ENCODE measurements at places on chromosomes 7 and 10. TPM values are rescaled to one million over a fixed set of nuclear protein-coding genes. Genes with fewer than 3 reads are reported as not detected.

Gene ABI1
- 55.1 TPM for total RNA-seq

DNA sequence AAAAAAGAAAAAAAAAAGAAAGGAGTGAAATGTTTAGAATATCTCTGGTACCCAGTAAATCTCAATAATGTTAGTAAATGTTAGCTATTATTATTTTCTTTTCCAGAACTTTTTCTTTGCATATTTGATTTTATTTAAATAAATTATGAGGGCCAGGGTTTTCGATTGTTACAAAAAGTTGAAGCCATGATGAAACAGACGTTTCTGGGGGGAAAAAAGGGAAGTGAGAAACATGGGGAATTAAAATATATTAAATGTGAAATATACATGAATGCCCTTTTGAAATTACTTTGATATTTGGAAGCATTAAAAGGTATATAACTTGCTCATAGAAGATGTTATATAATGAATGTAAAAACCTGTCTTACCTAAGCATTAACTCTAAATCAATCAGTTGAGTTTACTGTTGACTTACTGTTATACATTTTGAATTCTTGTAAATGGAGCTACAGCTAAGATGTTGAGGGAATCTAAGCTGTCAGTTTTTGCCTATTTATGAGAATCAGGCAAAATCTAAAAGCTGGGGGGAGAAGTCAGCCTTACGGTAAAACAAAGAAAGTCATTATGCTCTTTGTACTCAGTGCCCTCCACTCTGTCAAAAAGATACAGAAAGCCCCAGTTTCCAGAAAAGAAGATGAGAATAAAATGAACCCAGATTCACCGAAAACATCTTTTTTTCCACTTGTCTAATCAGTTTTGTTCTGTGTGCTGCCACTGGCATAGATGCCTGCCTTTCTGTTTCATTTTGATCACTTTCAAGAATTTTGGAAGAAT is 30.0 kb upstream of the KDM7A start:
- H3K27me3 ChIP-seq: no peaks in the 10 kb centered on the region
- no peak overlapping the region for H3K4me3 ChIP-seq
- H3K27ac ChIP-seq: peak overlapping the region; percentile 34
- peaks cover 41% of the 10 kb centered on the region for H3K4me1 ChIP-seq
- peaks cover 17% of the 10 kb centered on the region for H3K36me3 ChIP-seq

DNA sequence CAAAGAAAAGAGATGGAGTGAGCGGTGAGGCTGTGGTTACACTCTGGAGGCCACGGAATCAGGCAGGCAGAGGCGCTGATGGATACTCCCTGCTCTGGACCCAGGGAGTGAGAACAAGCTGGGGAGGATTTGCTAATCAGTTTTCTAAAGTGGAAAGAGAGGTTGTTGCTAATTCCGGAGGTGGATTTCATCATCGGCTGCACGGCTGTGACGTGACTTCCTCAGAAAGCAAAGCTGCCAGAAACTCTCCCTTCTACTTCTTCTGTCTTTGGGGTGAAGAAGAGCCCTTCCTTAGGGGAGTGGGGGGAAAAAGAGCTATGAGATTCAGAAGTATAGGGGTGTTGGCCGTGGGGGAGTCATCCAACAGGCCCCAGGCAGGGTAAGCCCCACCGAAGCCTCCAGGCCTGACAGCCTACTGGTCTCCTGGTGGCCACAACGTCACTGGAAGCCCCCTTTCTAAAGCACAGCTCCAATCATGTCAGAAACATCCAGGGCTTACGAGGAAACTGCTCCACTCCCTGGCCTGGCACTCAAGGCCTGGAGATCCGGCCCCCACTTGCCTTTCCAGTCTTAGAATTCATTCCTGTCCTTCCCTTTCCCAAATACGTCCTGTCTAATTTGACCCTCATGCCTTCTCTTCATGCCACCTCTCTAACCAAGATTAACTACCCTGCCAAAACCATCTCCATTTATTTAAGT is 114.5 kb downstream of the HIP1 start:
- peaks cover 11% of the 10 kb centered on the region for H3K4me1 ChIP-seq
- DNase-seq: no peak
- H3K27me3 ChIP-seq: no peaks in the 10 kb centered on the region
- H3K36me3 ChIP-seq: peaks cover 6% of the 10 kb centered on the region
- no peak overlapping the region for H3K27ac ChIP-seq

DNA sequence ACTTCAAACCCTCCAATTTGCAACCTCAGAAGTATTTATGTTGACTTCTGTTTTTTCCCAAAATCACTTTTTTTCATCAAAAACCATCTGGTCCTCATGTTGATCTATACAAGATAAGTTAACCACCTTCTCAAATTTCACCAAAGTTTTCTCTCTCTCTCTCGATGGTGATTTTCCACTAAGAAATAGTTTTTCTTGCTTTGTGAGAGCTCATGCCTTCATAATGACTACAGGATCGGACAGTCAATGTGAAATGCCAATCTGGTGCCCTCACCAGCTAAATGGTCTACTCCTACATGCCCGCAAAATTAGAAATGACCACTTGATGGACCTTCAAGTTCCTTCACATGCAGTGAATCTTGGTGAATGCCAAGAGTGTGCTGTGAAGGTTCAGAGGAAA is 40.4 kb downstream of the CNNM1 start:
- H3K27me3 ChIP-seq: peaks cover 87% of the 10 kb centered on the region
- peaks cover 5% of the 10 kb centered on the region for H3K4me1 ChIP-seq
- no peak for DNase-seq
- no peak overlapping the region for H3K4me3 ChIP-seq

DNA sequence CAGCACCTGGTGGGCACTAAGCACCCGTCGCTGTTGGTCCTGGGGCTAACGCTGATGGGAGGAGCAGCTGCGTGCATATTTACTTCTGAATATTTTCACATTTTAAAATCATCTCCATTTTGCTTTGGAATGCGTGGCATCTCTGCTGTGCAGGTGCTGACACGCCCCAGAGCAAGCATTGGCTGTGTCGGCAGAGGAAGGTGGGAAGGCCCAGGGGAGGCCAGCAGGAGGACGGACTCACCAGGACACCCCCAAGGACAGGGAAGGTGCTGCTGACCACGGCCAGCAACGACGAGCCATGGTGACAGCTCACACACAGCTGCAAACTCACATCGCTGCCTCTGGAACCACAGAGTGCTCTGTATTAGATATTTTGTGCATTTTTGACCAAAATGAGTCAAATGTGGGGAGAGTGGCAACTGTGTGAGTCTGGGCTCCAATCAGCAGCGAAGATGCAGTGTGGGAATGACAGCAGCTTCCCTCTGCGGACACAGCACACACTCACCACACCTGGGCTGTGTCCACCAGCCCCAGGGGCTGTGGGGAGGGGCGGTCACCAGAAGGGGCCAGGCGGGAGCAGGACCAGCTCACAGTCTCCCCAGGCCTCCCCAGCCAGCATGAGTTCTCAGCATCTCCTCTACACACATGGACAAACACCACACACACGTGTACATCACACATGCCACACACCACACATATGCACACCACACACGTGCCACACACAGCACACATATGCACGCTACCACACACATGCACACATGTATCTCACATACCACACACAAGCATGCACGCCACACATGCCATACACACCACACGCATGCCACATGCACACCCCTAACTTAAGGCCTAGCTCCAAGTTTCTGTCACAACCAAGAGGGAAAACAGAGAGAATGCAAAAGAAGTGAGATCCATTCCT is 58.2 kb downstream of the PTPRN2 start:
- no peak overlapping the region for H3K4me3 ChIP-seq
- no peak for DNase-seq
- no peak overlapping the region for H3K27ac ChIP-seq
- no peaks in the 10 kb centered on the region for H3K36me3 ChIP-seq

DNA sequence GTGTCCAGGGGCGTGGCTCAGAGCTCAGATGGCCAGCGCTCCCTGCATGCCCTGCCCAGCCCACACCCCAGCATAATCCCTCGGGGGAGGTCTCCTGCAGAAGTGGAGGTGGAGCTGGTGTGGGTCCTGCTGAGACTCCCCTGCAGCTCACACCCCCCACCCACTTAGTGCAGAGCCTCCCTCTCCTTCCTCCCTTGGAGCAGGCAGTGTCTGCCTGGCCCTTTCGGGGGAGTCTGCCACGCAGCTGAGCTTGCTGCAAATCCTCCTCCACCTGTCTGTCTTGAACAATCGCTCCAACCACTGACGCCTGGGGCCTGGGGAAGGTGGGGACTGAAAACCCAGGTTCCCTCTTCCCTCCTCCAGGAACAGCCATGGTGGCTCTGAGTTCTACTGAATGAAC is 219.7 kb upstream of the PPP2R2D start:
- H3K27me3 ChIP-seq: no peaks in the 10 kb centered on the region
- H3K36me3 ChIP-seq: no peaks in the 10 kb centered on the region
- H3K4me1 ChIP-seq: no peaks in the 10 kb centered on the region
- no peak overlapping the region for H3K4me3 ChIP-seq
- DNase-seq: no peak

Data from activated CD8-positive, alpha-beta memory T cell treated with anti-CD3 and anti-CD28 coated beads, Interleukin-2, amount 10 ng/mL, durations not matched to agents 7 days and 5 days (primary cell).